ENCODE measurements at places on chromosomes 7 and 10.

- no peak for DNase-seq
These were observed 326.3 kb downstream of the CCSER2 start for GRCh38 chr10:84654671-84655070.

GRCh38 chr10:132197271-132198067 is 10.7 kb downstream of the DPYSL4 start:
- DNase-seq = no peak

GRCh38 chr7:44257618-44258422 is 57.0 kb downstream of the YKT6 start:
- peak; percentile 56 for DNase-seq

DNA sequence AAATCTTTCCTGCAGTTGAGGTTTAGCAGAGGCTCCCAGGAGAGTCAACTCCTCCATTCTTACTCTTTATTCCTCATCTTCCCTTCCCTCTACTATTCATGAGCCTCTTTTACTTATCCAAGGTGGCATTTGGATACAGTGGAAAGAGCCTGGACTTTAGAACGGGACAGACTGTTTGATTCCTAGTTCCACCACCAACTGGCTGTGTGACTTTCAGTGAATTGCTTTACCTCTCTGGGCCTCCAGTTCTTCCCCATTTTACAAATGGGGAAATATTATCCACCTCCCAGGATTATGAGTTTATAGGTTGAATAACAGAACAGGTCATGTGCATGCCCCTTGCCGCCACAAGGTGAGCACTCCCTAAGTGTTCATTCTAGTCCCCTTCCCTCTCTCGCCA is 49.9 kb downstream of the ZNF503 start:
- DNase-seq = no peak

DNA sequence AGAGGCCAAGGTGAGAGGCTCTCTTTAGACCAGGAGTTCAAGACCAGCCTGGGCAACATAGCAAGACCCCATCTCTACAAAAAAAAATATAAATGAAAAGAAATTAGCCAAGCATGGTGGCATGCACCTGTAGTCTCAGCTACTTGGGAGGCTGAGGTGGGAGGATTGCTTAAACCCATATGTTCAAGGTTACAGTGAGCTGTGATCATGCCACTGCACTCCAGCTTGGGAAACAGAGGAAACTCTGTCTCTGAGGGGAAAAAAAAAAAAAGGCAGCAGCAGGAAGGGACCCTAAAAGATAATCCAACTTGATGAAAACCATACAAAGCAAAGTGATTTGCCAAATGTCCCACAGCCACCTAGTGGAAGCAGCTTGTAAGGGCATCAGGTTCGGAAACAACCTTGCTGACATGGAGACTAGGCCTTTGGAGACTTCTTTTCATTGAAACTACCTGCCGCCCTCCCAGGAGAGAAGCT is 15.6 kb upstream of the PBLD start:
- DNase-seq = peak; percentile 40

DNA sequence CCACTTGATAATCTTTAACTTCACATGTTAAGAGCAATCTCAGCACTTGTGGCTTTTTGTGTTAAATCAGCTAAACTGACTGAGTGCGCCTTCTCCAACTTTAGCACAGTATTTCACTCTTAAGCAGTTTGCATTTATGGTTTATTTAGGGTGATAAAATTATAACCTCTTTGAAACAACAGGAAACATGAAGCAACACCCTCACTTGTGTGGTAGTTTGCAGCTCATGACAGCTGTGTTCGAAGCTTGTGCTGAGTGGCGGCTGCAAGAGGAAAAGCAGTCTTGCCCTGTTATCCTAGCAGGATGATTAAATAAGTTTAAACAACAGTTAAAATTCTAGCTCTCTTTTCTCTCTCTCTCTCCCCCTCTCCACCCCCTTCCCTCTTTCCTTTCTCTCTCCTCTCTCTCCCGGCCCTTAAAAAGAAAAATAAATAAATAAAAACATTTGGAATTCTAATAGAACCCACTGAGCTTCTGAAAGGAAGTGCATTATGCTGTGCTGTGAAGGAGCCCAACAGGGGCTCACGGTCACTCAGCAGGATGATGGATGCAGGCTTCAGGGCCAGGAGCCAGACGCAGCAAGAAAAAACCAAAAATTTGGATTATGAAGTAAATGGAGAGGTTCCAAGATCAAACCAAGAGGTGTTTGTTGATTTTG is 25.2 kb downstream of the OGDH start:
- DNase-seq = peak; percentile 52

DNA sequence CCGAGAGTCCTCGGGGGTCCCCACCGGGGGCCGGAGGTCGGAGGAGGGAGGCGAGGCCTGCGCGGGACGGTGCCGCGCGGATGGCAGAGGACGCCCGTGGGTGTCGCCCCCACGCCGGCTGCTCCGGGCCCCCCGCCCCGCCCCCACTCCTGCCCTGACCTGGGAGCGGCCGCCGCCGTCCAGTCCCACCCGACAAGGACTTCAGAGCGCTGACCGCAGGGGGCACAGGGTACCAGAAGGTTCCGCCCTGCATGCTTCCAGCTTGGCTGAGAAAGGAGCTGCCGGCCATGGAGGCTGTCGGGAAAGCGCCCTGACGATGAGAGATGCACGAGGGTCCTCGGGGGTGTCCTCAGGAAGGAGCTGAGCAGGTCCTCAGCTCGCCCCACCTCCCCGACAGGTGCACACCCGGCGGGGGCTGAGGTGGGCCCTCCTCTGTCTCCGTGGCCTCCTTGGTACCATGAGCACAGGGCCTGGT is 57.0 kb upstream of the DNAJB6 start:
- no peak for DNase-seq

- DNase-seq = no peak
These were observed 330.1 kb downstream of the EXOC4 start for GRCh38 chr7:133582766-133583523.

DNA sequence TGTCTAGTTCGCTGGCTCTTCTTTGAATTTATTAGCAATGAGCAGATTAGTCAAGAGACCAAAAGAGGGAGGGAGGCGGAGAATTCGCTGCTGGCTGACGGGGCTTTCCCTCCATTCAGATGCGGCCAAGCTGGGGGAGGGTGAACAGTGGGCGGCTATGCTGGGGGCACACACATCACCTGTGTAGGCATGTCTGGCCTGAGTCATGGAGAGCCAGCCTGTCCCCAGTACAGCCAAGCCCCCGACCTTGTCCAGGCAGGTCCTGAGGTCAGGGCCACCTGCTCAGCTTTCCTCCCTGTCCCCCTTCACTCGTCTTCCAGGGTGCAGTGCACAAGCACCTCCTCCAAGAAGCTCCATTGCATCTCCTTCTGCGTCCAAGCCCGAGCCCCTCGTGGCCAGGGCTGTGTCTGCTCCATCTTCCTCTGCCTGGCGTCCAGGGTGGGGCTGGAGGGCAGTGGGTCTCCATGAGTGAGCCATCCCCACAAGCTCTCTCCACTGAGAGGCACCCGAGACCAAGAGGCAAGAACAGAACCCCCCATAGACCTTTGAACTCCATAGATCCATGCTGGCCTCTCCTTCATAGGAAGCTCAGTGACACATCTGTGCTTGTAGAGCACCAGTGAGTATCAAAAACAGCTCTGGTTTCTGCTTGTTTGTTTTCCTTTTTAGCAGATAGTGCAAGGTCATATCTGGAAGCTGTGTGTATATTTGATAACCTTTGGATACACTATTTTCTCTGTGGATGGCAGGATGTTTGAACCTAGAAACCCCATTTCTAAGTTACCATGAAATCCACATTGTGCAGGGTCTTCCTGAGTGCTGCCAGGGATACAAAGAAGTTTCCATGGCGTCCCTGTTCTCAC is 1.9 kb upstream of the DEPP1 start:
- no peak for DNase-seq
